ENCODE measurements at places on chromosomes 4 and X.

GRCh38 chr4:148092316-148093014, 349.7 kb downstream of the NR3C2 start:
- DNase-seq: no peak

- DNase-seq: no peak
Observed at GRCh38 chrX:63275127-63275526, 76.0 kb downstream of the SPIN4 start.

DNA sequence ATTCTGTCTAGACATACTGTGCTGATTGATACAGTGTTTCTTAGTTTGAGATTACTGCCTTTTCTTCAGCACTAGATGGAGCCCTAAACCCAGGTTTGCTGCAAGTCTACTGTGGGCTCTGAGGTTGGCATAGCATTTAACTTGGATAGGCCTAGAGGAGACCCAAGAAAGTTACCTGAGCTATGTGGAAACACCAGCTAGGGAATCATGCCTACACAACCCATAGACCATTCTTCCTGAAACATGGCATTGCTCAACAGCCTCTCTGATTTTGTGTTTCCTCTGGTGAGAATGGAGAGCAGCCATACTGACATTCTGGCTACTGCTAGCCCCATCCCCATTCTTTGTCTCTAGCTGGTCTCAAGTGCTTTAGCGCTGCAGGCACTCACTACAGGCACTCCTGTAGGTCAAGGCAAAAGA, 287.7 kb upstream of the PCDH18 start:
- peak; percentile 2 for DNase-seq

DNA sequence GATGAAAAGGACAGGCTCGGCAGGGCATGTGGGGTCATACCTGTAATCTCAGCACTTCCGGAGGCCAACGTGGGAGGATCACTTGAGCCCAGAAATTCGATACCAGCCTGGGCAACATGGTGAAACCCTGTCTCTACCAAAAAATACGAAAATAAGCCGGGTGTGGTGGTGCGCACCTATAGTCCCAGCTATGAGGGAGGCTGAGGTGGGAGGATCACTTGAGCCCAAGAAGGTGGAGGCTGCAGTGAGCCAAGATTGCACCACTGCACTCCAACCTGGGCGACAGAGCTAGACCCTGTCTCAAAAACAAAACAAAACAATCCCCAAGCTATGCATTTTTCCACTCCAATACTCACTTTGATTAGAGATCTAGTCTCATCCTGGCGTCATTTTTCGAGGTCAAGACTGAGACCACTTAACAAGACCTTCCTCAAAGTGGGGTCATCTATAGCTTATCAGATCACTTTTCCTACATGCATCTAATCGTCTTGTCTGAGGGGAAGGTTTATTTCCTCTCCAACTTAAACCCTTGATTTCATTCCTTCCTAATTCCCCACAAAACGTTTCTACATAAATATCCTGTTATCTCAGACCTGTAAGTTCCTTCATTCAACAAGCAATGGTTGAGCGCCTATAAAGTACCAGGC, 1.3 kb downstream of the NKAP start:
- no peak for DNase-seq

DNA sequence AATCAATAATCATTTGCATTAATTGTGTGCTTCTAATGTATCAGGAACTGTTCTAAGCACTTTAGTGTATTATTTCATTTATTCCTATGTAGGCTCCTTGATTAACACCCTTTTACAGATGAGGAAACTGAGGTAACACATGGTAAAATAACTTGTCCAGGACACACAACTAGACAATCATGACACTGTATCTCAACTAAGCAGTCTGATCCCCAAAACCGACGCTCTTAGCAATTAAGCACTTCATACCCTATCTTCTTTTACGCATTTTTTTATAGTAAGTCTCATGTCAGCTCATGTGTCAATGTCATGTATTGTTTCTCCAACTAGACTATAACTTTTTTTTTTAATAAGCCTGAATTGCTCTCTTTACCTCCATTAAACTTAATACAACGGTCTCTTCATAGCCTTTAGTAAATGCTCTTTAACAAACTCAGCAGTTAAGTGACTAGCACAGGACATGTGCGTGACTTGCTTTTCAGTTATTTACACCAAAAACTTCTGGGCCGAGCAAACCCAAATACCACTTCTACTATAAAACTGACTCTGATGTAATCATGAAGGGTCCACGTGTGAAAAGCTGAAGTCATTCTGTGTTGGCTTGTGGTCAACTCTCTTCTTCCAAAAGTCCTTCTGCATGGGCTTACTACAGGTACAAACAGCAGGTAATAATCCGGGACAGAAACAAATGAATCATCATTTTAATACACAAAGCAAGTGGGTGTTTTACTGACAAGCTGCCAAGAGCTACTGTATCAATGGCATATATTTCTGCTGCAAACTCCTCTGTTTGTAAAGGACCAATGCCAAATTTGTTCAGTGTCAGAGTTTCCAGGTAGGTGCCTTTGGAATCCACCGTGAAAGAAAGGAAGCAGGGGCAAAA, 7.9 kb upstream of the AMBN start:
- no peak for DNase-seq

DNA sequence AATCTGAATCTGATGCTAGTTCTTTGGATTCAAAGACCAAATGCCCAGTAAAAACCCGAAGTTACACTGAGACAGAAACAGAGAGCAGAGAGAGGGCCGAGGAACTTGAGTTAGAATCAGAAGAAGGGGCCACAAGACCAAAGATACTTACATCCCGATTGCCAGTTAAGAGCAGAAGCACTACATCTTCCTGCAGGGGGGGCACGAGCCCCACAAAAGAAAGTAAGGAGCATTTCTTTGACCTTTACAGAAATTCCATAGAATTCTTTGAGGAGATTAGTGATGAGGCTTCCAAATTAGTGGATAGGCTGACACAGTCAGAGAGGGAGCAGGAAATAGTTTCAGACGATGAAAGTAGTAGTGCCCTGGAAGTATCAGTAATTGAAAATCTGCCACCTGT, 309.3 kb downstream of the ANK2 start:
- DNase-seq: no peak

- no peak for DNase-seq
Observed at GRCh38 chr4:8385106-8385505, 55.4 kb downstream of the ACOX3 start.

DNA sequence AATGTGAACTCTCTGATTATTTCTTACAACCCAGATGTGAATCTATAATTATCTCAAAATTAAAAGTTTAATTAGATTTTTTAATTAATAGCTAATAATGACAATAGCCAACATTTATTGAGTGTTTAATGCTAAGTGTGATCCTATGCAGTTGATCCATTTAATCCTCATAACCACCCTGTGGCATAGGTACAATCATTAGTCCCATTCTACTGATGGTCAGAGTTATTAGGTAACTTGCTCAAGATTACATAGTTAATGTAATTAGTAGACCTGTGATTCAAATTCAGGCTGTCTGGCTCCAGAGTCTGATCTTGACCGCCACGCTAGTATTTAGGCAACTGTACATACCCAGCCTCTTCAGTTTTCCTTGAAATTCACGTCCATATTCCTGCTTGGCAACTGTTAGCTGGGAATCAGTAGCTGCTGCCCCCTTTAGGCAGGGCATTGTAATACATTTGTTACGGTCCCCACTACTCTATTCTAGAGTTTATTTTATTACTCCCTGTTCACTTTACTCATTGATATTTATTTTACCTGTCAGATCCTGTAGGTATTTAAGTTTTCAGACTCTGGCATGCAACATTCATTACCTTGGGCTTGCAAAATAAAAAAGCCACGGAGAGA, 20.6 kb upstream of the TEC start:
- DNase-seq: no peak

DNA sequence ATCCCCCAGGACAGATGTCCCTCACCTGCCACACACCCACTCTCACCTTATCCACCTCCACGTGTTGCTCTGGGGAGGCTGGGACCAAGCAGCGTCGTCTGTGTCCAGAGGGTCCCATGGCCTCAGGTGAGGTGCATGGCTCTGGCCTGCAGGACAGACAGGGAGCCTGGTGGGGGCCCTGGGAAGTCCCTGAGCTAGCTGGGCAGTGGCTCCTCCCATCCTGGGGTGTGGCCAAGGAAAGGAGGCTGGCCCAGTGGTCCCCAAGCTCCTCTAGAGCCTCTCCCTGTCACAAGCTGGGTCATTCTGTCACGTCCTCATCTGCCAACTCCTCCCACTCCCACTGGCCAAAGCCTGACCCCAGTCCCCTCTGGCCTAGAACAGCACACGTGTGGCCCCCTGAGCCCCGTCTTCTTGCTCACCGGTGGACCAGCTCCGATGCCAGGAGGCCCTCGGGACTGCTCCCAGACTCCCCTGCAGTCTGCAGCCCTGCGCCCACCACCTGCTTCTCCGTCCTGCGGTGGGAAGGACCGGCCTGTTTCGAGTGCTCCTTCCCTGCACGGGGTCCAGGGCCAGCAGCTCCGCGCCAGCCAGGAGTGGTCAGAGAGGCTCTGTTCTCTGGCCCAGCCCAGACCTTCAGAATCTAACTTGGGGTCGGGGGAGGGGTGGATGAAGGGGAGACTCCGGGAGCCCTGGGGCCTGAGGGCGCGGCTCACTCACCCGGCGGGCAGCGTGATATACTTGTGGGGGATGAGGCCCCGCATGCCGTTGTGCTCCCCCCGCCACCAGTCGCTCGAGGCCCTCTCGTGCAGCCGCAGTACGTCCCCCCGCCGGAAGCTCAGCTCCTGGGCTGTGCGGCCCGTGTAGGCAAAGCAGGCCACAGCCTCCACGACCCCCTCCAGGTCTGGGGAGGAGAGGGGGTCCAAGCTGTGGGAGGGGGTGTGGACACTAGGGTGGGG, 4.8 kb downstream of the AVPR2 start:
- DNase-seq: no peak

DNA sequence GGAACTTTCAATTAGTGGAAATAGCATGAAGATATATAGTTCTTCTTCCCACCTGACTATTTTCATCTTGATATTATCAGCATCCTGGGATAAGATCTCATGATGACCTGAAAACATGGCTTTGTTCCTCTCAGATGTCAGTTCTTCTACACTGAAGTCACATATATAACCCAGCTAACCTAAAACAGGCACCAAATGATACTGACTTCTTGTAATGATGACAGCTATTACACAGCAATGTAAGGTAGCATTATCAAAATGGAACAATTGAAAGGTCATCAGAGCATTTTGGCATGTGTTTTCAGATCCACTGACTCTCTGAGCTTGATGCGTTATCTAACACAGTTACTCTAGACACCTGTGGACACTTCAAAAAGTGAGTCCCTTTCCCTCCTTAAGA, 469.9 kb downstream of the INPP4B start:
- no peak for DNase-seq

GRCh38 chrX:2299871-2300270, 200.9 kb downstream of the DHRSX start:
- DNase-seq: no peak

- DNase-seq: no peak
Observed at GRCh38 chr4:172018358-172018757, 205.2 kb downstream of the GALNTL6 start.

Measured in CD4-positive, CD25-positive, alpha-beta regulatory T cell (primary cell).